ENCODE measurements at places on chromosomes 3 and 15. TPM values are rescaled to one million over a fixed set of nuclear protein-coding genes. Genes with fewer than 3 reads are reported as not detected.

The ATP13A5 gene
- 3.0 TPM for total RNA-seq

The ATP11B gene
- total RNA-seq = 64.9 TPM

The FOXB1 gene
- not detected for total RNA-seq

The PCYT1A gene
- 59.5 TPM for total RNA-seq

The SV2B gene
- 0.83 TPM for total RNA-seq

The DNASE1L3 gene
- 5.7 TPM for total RNA-seq

The SIDT1 gene
- total RNA-seq = 0.98 TPM

GRCh38 chr3:14203521-14204079, 25.0 kb downstream of the LSM3 start:
- DNase-seq = peak; percentile 74

DNA sequence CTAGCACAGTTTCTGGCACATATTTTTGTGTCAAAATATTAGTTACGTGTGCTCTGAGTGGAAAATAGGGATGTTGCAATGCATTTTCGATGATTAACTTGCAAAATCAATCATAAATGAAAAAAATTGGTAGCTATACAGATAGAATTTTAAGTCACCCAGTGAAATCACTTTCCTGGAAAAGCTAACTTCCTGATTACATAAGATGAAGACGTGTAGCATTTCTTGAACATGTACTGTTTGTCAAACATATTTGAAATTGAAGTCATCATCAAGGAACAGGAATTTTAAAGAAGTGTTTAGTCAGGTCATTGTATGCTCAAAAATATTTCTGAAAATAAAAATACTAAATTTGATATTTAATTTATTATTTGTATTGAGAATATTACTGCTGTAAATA, 977.7 kb downstream of the PLOD2 start:
- no peak for DNase-seq

DNA sequence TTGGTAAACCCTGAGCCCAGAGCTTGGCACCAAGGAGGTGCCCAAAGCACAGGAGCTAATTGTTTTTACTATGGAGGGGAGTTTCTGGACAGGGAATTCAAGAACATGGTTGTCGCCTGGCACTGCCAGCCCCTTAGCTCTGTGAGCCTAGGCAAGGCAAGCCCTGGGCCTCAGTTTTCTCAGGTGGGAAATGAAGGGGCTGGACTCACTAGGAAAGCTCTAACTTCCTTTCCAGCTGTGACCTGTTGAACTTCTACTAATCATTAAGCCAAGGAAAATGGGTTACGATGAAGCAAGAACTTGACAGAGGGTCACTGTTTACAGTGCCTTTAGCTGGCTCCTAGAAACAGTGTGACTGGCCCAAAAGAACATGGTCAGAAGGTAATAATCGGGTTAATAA, 277.2 kb downstream of the SHQ1 start:
- DNase-seq = no peak

DNA sequence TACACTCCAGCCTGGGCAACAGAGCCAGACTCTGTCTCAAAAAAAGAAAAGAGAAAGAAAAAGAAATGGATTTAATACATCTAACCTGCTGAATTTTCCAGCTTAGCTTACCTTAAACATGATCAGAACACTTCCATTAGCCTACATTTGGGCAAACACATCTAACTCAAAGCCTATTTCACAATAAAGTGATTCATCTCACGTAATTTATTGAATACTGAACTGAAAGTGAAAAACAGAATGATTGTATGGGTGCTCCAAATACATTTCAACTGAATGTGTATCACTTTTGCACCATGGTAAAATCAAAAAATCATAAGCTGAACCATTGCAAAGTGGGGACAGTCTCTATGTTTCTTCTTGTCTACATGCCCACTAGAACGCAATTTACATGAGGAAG, 9.0 kb downstream of the PIK3R4 start:
- no peak for DNase-seq

GRCh38 chr3:110293660-110294059, 778.0 kb upstream of the NECTIN3 start:
- DNase-seq = no peak

GRCh38 chr3:87198774-87199173, 28.3 kb upstream of the CHMP2B start:
- no peak for DNase-seq

- no peak for DNase-seq
Measured at GRCh38 chr3:71876135-71877105, 91.5 kb upstream of the PROK2 start.

GRCh38 chr3:132196113-132196512, 121.1 kb upstream of the ACP3 start:
- DNase-seq = peak; percentile 8

GRCh38 chr3:70556056-70556455, 243.6 kb upstream of the MDFIC2 start:
- DNase-seq = no peak

DNA sequence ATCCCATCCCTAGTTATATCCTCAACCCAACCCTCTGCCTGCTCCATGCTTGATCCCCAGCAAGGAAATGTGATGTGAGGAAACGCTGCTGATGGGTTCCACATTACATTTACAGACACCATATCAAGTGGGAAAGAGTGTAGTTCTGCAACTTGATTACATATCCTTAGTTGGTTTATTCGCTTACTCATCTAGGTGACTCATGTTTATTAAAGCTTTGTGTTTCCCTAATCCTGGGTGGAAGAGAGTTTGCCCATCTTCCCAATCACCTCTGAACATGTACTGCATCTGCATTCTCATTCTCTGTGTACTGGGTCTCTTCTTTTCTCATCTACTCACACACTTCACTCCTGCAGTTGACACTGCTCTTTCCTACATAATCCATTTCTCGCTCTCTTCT, 91.7 kb upstream of the PDZRN3 start:
- no peak for DNase-seq

- DNase-seq = no peak
Measured at GRCh38 chr3:182252802-182253201, 540.5 kb upstream of the ATP11B start.

DNA sequence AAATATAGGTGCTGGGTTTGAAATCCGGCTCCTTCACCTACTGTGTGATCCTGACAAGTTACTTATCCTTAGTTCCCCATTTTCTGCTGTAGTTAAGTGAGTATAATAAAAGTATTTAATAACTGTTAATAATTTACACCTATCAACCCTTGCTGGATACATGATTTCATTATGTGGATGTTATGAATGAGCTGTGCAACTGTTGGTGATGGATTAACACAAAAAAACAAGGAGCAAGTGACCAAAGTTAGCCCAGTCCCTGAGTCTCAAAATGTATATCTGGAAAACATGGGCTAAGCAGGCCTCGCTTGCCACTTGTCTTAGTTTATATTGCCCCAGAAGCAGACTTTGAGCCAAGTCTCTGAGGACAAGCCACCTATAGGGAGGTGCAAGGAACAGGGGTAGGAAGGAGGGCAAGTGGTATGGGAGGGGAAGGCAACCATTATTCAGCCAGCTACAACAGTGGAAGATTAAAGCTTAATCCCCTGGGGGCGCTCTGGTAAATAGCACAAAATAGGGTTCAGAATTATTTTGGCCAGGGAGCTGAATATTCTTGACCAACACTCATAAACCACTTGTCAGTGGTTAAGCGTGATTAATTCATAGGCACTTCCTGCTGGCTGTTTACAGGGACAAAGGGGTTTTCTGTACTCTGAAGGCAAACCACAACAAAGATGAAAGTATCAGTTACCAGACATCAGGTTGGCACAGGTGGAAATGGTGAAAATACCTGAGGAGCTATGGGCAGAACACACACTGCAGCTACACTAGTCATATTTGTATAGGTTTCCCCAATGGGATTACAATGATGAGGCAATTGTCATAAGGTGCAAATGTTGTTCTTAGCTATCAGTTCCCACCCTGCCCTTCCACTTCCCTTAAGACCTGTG, 76.2 kb downstream of the TRIM42 start:
- no peak for DNase-seq

- no peak for DNase-seq
Measured at GRCh38 chr15:85872125-85872524, 77.4 kb upstream of the KLHL25 start.

- DNase-seq = no peak
Measured at GRCh38 chr3:196499061-196499460, 4.5 kb downstream of the RNF168 start.

GRCh38 chr3:100020876-100021644, 93.2 kb downstream of the FILIP1L start:
- no peak for DNase-seq

DNA sequence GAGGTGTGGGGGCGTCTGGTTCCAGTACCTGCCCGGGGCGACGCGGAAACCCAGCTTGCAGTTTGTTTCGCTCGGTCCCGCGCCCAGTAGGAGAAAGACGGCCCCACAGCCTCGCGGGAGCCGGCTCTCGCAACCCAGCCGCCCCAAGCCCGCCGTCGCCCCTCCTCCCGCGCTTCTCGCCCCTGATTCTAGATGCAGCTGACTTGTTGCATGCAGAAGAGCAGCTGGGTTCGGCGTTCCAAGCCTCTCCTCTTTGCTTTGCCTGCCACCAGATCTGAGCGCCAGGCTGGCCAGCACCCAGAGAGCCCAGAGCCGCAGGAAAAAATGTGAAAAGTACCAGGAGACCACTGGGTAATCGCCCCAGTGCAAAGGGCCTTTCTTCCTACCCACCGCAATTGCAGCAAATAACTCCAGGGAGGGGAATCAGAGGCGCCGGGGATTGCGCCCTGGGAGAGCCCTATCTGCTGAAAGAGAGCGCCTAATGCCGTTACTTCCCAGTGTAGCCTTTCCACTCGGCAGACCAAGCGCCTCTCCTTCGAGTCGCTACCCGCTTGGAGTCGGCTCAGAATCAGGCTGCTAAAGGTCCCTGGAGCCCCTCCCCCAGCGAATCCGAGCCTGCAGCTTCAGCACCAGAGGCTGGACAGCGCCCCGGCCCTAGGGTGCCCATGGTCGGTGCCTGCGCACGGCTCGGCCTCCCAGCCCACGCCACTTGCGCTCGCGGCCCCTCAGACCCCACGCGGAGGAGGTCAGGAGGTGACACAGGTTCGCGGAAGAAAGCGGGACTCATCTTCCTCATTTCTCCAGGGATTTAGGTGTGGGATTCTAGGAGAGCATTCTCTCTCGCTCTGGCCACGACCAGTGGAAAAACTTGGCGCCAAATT, 15.7 kb upstream of the AEN start:
- peak; percentile 92 for DNase-seq

DNA sequence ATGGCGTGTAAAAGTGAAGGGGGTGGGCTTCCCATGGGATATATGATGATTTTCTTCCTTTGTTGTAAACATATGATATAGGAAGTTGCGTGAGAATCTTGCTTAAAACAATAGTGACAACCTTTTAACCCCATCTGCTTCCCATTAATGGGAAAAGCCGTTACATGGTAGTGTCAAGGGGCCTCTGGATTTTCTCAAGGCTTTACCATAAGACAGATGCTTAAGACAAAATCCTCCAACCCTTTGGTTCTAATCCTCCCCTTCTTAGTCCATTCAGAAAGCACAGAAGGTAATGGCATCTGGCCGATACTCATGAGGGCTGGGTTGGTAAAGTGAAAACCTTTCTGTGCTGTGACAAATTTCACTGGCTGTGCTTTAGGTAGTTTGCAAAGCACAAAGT, 25.0 kb downstream of the DPH3 start:
- no peak for DNase-seq

DNA sequence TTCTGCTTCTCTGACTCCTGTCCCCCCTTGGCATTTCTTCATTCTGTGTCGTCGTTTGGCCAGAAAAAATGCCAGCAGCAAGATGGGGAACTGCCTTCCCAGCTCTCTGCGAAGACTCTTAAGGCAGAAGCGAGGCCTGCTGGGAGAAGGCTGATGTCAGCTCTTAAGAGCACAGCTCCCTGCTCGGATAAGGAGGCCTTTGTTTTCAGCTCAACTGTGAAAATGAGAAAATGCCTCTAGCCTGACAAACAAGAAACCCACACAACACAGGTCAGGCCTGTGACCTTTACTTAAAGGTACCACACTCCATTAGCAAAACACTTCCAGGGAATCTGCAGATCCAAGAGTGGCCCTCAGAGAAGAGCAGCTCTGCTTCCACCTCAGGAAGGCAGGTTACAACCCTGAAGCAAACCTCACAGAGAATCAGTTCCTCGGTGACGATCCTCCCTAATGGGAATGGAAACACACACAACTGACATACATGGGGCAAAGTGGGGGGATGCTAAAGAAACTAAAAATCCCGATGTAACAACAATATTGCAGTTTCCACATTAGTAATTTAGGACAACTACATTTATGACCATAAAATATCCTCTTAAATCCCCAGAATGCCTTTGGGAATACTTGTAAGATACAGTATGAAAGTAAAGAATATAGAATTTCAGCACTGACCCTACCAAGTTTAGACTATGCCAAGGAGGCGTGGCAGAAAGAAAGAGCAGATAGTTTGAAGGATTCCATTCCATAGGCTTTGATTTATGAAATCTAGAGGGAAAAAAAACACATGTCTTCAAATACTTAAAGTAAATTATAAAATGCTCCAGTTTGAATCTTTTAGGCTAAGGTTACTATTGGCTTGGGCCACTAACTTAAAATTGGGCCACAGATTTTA, 52.1 kb downstream of the VGLL4 start:
- peak; percentile 71 for DNase-seq

DNA sequence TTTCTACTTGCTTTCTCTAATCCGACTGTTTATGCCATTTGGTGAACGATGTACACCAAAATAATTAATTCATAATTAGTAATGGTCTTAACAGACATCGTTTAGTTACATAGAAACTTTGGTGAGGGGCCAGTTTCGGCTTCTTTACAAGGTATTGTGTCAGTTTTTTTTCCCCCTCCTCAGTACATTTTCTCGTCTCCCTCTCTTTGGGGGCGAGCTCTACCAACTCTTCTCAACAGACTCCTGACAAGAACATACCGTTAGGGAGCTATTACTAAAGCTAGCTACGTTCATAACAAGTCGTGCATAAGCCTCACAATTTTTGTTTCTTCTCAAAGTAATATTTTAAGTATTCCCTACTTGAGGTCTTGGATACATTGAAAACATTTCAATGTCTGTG, 1.4 kb downstream of the U2SURP start:
- DNase-seq = no peak

- peak; percentile 5 for DNase-seq
Measured at GRCh38 chr3:57446318-57446841, 97.8 kb downstream of the DNAH12 start.

DNA sequence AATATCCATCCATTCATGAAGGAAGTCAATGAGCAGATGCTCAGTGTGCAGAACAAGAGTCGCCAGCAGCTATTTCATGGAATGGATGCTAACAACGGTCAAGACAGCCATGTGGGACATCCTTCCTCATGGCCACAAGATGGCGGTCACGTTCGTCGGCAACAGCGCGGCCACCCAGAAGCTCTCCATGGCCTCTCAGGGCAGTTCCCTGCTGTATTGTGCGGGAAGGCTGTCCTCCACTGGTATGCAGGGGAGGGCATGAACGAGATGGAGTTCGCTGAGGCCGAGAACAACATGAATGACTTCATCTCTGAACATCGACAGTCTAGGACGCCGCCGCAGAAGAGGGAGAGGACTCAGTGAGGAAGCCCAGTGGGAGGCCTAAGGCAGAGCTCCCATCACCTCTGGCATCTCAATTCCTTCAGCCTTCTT, 208.3 kb downstream of the TJP1 start:
- DNase-seq = no peak
